CD14-positive monocyte (primary cell): ENCODE measurements at places on chromosomes 11 and 22. TPM values are rescaled to one million over a fixed set of nuclear protein-coding genes. Genes with fewer than 3 reads are reported as not detected.

LYVE1 gene
- polyA plus RNA-seq, result 0.31 TPM

CTSW gene
- polyA plus RNA-seq, result 0.78 TPM

NRXN2 gene
- not detected for polyA plus RNA-seq

SIRT3 gene
- polyA plus RNA-seq, result 4.3 TPM

GGTLC3 gene
- polyA plus RNA-seq, result not detected

GRCh38 chr11:6574816-6575715 is 28.4 kb downstream of the RRP8 start:
- DNase-seq, result no peak

DNA sequence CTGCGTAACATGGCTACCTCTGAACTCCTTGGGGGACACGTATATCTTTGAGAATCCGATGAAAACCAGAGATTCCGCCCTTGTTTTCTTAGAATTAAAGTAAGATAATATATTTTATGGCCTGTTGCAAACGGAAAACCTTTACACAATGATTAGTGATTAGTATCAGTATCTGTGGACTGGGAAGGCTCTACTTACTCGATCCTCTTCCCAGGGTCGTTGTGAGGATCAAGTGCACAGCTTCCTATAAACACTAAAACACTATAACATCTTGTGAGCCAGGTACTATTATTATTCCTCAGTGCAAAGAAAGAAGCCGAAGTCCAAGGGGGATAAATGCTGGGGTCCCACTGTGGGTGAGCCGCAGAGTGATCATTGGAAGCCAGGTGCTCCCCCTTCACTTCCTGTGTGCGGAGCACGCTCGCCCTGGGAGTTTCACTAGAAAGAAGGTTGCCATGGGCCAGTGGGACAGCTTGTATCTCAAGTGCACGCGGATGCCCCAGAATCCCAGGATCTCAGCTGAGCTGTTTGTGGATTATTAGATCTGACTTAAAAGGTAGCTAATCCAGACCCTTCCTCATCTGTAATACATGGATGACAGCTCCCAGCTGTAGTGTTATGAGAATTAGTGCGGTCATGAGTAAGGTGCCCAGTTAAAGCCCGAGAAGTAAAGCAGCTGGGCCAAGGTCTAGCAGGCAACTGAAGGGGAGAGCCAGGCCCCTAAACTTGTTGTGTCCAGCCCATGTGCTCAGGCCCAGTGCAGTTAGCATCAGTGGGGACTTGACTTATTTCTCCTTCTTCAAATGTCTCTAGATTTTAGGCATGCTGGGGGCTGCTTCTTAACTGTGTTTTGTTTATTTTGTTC is 839 bp downstream of the CBY1 start:
- DNase-seq, result no peak

- no peak for DNase-seq
These were observed 90.0 kb upstream of the ALX4 start for GRCh38 chr11:44399968-44400367.

GRCh38 chr22:39933741-39934140 is 26.5 kb upstream of the TMA7B start:
- DNase-seq, result no peak

GRCh38 chr11:81987829-81988472 is 745.7 kb downstream of the FAM181B start:
- no peak for DNase-seq

GRCh38 chr11:78876676-78877075 is 302.0 kb upstream of the NARS2 start:
- DNase-seq, result no peak
